ENCODE measurements at places on chromosomes 1 and 21.

GRCh38 chr1:117571496-117571895 is 34.4 kb upstream of the TENT5C start:
- no peak for DNase-seq

- no peak for DNase-seq
Measured at GRCh38 chr1:56868761-56869160, 14.2 kb downstream of the C8A start.

GRCh38 chr21:20999659-21000058 is 1.4 kb downstream of the NCAM2 start:
- DNase-seq, result no peak

DNA sequence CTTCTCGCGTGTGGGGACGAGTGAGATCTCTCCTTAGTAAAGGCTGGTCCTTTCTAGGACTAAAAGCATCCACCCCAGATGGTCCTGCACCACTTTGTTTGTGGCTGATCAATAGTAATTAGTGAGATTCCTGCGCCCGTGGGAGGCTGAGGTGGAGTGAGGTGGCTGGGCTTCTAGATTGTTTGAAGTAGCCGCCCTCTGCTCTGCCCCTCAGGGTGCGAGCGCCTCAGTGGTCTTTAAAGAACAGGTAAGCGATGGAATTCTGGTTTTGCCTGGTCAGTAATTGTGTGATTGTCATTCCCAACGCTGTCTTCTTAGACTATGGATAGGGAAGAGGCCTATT is 20.7 kb downstream of the PEX14 start:
- DNase-seq, result no peak

DNA sequence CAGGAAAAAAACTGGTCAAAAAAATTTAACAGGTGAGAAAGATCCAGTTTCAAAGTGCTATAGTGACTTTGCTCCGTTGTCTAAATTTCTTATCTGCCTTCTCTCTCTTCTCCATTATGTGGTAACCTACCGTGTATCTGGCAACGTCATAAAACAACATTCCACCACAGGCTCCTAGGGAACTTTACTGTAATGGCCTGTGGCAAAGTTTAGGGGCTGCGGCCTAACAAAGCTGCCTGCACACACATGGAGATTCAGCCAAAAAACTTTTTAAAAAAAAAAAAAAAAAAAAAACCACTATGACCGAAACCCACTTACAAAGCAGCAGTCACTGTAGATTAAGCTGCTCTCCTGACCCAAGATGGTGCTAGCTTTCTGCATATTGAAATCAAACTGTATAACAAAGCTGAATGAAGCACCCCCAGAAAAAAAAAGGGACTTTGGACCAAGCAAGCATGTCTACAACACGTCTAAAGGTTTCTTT is 202.6 kb downstream of the SLC45A1 start:
- DNase-seq, result no peak

GRCh38 chr21:22250355-22250754 is 1252.1 kb downstream of the NCAM2 start:
- DNase-seq, result no peak

DNA sequence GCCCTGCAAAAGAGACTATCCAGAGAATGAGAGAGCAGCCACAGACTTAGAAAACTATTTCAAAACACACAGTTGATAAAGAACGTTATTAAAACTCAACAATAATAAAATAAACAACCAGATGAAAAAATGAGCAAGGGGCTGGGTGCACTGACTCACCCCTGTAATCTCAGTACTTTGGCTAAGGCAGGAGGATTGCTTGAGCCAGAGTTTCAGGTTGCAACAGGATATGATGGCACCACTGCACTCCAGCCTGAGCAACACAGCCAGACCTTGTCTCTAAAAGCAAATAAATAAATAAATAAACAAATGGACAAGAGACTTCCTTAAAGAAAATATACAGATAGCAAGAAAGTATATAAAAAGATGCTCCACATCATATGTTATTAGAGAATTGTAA is 144.6 kb downstream of the LRRIQ3 start:
- no peak for DNase-seq

DNA sequence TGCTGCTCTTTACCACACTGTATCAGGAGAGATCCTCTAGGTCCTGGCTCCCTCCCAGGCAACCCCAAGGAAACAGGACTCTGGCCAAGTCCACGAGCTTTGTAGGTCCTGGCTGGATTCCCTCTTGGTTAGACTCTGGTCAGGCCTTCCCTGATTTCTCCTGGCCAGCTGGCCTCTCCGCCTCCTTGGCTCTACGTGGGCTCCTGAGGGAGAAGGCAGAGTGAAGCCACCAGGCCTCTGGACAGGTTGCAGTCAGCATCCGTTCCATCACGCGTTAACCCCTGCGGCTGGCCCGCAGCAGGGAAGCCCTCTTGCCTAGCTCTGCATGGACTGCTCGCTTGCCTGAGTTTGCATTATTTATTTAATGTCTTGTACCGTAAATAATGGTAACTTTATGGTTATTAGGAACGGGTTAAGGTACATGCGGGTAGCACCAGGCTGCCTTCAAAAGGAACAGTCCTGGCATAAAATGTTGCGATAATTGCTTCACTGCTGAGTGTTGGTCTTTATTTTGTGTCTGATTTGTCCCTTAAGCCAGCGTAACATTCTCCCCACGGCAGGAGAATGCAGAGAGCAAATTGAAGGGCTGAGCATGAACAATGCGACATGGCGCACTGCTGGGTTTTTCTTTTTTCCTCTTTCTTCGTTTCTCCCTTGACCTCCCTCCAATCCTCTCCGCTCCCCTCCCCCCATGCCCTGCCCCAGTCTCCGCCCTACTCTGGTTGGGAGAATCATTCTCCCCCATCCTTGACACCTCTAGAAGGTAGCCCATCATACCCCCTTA is 100.3 kb downstream of the RNF220 start:
- DNase-seq, result no peak

- no peak for DNase-seq
Measured at GRCh38 chr1:177909416-177909815, 60.4 kb downstream of the SEC16B start.

- no peak for DNase-seq
Measured at GRCh38 chr1:174682419-174683008, 234.8 kb downstream of the GPR52 start.

GRCh38 chr1:44532567-44532944 is 127.5 kb downstream of the RNF220 start:
- no peak for DNase-seq

- DNase-seq, result no peak
Measured at GRCh38 chr21:34219334-34220060, 144.3 kb upstream of the KCNE2 start.

GRCh38 chr1:117008656-117009055 is 7.1 kb downstream of the CD101 start:
- DNase-seq, result no peak

DNA sequence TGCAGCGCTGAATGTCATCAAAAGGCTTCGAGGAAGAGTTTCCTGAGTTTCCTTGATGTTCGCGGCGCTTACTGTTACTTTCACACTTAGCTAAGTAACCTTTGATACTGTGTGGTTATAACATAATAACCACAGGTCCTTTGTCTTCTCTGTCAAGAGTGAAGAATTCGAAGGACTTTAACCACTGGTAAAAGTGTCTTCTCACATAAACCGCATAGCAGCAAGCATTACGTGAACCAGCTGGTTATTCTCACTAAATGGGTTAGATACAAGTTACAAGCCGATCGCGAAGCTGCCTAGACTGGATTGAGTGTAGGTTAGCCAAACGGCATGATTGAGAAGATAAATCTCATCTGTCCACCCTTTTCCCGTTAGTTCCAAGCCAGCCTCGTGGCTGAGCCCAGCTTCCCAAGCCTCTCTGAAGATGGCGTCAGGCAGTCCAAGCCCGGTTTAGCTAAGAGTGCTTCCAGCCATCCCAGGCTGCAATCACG is 18.3 kb upstream of the IFNGR2 start:
- no peak for DNase-seq

DNA sequence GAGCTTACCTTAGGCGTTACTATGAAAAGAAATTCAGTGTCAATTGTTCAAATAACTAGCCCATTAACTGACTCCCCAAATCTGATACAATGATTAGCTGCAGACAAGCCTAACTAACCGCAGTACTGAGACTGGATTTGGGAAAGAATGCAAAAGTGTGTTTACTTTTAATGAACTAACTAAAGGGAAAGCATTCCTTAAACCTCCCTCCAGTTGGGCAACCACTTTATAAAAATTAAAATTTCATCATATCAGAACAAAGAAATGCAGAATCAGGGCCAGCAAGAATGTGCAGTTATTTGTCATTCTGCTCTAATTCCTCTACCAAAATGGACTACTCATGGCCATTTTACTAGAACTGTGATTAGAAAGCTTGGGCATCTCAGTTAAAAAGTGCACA is 11.7 kb upstream of the NR5A2 start:
- DNase-seq, result no peak

DNA sequence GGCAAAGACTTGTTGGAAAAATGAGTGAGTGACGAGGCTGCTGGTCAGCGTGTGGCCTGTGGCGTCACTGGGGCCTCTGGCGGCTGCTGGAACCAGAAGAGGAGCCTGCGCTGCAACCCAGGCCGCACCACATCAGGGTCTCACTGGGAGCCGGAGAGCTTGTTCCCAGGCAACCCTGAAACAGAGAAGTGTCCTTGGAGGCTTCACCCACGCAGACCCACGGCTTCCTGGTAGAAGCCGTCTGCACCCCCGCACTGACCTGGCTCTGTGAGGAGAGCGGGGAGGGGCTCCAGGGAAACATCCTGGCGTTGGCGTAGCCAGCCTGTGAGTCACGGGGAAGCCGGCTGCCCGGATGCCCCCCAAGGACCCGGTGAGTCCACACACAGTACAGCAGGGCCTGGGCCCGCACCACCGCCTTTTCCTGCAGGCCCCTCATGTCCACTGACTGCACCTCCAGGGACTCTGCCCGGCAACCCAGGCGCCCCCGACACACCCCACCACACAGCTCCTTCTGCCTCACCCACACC is 57.4 kb downstream of the COL6A1 start:
- DNase-seq, result no peak

DNA sequence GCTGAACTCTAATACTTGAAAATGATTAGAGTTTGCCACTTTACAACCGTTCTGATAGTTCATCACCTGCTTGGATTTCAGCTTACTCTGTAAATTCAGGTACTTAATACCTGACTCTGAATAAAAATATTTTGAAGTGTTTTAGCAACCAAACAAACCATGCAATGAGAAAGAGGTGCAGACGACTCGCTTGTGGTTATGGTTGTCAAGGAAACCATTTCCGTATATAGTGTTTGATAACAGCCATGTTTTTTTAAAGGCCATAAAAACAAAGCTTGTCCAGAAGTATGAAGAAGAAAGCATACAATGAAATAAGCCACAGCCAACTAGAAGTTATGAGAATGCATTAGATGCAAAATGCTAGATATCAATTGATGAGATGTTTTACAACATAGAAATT is 167.2 kb upstream of the HMCN1 start:
- DNase-seq, result no peak

GRCh38 chr1:112788561-112788960 is 73.4 kb upstream of the PPM1J start:
- DNase-seq, result no peak

DNA sequence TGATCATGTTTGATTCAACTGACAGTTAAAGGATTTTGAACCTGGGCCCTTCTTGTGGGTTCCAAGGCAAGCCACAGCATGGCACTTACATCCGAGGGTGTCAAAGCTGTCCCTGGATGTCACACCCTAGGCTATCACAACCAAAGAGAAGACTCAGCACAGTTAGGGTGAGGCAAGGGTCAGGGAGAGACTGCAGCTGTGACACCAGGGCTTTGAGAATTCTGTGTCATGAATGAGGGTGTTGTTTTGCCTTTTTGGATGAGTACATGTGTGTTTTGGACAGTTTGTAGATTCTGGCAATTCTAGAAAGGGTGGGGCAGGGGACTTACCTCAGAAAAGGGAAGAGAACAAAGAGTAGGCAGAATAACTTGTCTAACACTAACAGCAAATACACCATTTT is 37.8 kb upstream of the ZNF326 start:
- no peak for DNase-seq

DNA sequence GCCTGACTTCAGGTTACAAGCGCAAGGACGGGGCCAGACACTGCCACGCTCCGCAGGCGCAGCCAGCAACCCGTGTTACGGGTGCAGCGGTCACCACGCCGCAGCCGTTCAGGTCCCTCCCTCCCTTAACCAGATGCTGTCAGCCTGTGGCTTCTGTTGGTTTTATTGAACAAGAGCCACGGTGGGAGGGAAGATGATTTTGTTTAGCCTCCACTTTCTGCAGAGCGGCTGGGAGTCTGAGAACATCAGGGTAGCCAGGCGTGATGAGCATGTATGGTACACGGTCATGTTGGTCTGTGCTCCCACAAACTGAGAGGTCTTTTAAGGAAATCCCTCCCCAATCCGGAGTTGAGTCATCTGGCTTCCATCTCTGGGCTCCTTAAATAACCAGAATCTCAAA is 18.5 kb upstream of the ADARB1 start:
- DNase-seq, result no peak

GRCh38 chr21:42965211-42965560 is 9.2 kb upstream of the PKNOX1 start:
- no peak for DNase-seq

- DNase-seq, result no peak
Measured at GRCh38 chr1:187096689-187097088, 267.9 kb downstream of the PLA2G4A start.
